ENCODE measurements at places on chromosomes 6 and 20.

GRCh38 chr6:147061252-147061651 is 143.0 kb upstream of the STXBP5 start:
- no peak for DNase-seq

GRCh38 chr20:32886652-32887051 is 27.9 kb downstream of the EFCAB8 start:
- no peak for DNase-seq

GRCh38 chr20:34375977-34376430 is 12.9 kb downstream of the ITCH start:
- DNase-seq = no peak

DNA sequence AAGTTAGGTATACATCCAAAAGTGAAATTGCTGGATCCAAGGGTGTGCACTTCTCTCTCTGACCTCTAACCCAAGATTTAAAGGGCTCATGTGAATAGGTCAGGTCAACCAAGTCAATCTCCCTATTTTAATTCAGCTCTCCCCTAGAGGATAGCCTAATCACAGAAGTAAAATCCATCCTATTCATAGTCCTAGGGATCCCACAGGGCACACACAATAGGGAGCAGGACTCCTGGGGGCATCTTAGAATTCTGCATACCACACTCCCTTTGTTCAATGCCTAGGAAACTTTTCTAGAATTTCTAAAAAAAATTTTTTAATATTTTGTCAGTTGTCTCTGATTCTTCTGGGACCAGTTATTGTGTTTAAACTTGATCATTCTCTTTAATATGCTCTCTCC is 35.1 kb downstream of the CST9L start:
- DNase-seq = peak; percentile 67
